ENCODE measurements at places on chromosomes 7 and 10.

DNA sequence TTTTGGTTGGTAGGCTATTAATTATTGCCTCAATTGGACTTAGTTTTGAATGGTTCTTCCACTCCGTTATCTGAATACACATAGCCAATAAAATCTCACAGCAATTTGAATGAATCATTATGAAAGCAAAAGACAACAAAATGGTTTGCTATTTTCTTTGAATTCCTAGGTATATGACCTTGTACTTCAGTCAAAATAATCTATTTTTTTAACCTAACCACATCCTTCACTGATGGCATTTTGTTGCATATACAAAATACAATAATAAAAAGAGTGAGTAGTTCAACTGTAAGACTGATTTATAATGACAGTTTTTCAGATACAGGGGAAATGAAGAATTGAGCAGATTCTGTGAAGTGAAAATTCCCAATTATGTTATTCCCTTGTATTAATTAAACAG lies 433.1 kb downstream of the HTR7 start:
- no peak for DNase-seq

DNA sequence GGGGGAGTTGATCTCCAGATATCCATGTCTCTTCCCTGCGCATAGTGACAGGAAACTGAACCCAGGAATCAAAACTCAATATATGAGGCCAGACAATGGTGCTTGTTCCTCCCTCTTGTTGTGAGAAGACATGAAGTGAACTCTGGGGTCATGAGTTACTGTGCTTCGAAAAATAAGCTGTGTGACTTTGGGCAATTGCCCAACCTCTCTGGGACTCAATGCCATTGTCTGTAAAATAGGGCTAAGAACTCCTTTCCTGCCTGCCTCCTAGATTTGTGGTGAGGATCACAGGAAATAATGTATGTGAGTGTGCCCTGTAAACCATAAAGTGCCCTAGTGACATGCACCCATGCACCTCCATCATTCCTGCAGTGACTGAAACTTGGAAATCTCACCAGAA lies 48.4 kb downstream of the SYPL1 start:
- no peak for DNase-seq

DNA sequence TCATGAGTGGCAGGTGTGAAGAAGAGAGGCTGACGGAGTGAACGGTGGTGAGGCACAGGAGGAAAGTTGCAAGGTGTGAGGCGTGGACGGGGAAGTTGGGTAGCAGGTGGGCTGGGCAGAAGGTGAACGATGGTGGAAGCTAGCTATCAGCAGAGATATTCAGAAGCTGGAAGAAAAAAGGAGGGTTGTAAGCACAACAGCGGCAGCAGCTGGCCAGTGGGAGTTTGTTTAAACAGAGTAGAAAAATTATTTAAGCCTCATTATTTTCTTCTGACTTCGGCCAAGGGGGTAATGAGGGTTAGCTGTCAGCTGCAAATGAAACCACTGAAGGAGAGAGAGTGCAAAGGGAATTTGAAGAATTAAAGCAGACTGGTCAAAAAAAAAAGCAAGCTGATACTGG lies 62.1 kb upstream of the PRKAR2B start:
- DNase-seq: no peak

- no peak for DNase-seq
Observed at GRCh38 chr10:436013-436697, 253.3 kb downstream of the DIP2C start.

DNA sequence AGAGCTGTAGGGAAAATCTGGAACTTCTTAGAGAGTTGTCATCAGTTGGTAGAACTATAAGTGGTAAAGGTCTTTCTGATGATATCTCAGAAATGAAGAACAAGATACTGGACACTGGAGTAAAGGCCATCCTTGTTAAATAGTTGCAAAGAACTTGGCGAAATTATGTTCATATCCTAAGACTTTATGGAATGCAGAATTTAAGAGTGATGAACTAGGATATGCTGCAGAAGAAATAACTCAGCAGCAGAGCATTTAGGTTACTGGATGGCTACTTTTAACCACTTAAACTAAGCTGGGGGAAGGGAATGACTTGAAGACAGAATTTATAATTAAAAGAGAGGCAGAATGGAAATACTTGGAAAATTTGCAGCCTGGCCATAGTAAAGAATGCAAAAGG lies 23.7 kb downstream of the PTEN start:
- no peak for DNase-seq

- DNase-seq: no peak
Observed at GRCh38 chr10:117221156-117221711, 19.7 kb upstream of the SLC18A2 start.

- DNase-seq: peak; percentile 28
Observed at GRCh38 chr7:139937715-139938114, 108.7 kb downstream of the TBXAS1 start.

- peak; percentile 65 for DNase-seq
Observed at GRCh38 chr7:5596046-5596895, 172.6 kb upstream of the TNRC18 start.

DNA sequence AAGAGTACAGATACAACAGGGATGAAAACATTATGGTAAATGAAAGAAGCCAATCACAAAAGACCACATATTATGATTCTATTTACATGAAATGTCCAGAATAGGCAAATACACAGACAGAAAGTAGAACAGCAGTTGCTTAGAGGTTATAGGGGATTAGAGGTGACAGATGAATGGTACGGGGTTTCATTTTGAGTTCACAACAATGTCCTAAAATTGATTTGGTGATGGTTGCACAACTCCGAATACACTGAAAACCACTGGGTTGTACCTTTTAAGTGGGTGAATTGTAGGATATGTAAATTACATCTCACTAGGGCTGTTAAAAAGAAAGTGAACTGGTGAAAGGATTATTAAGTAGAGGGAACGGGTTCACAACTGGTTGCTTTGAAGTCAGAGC lies 76.3 kb upstream of the MRLN start:
- DNase-seq: no peak

GRCh38 chr10:5252177-5253037 lies 55.8 kb downstream of the AKR1C4 start:
- DNase-seq: no peak

DNA sequence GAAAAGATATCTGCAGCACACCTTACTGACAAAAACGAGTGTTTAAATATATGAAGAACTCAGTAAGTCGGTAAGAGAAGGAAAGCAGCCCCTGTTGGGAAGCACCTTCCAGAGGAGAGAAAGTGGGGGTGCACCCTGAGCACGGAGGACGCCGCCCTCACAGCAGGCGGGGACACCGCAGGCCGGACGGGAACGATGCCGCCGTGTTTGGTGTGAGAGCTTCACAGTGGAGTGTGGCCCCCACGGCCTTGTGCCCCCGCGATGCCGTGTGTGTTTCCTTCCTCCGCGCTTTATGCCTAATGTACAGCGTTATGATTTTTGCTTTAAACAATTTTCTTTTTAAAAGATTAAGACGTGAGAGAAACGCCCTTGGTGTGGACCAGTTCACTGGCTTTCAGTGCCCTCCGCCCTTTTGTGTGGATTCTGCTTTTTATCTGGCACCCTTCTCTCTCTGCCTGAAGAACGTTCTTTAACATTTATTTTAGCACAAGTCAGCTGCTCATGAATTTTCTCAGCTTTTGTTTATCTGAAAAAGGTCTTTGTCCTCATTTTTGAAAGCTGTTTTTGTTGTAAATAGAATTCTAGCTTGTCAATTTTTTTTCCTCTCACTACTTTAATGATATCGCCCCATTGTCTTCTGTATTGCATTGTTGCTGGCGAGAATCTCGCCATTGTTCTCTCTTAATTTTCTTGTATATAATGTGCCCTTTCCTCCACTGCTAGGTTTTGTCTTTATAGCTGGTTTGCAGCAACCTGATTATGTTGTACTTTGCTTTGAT lies 110.7 kb downstream of the INPP5A start:
- peak; percentile 92 for DNase-seq

DNA sequence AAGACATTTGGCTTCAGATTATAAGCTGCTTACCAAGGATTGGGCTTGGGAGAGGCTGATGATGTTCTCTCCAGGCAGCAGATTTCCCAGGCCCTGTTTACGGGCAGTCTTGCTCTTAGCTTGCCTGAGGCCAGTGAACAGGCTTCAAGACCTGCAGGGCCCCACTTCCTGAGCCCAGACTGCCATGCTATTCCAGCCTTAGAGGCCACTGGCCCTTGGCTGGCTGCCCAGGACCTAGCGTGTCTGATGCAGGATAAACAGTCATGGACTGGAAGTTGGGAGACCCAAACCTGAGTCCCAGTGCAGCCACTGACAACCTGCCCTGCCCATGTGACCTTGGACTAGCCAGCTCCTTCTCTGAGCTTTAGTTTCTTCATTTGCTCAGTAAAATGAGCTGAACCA lies 2.9 kb downstream of the PRXL2A start:
- DNase-seq: no peak

- DNase-seq: no peak
Observed at GRCh38 chr10:76270464-76270863, 839.0 kb downstream of the LRMDA start.

DNA sequence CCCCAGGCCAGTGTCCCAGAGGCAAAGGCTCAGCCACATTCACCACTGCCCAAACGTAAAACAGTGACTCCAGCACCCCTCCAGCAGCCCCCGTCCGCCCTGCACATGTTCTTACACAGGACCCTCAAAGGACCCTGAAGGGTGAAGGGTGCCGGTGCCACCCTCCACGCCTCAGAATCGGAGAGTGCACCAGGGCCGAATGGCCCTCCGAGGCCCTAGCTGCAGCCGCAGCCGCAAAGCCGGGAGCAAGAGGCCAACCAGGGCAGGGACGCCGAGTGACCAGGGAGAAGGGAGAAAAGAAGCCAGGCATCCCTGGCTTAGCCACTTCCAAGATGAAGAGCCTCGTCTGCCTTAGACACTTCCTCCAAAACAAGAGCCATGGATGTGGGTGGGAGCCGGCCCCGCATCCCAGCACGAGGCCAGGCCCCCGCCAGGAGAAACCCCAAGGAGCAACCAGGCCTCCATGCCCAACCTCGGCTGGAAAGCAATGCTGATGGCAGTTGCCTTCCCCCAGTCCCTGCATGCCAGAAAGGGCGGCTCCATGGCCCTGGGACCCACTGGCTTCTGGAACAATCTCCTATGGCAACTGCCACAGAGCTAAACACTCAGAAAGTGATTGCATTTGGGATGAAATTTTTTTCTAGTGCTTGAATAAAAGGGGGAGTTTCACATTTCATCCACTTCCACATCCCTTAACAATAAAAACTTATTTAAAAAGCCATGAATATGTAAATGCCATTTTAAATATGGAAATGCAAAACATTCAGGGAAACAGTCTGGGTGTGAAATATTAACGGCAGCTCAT lies 92.3 kb downstream of the MAD1L1 start:
- DNase-seq: no peak

DNA sequence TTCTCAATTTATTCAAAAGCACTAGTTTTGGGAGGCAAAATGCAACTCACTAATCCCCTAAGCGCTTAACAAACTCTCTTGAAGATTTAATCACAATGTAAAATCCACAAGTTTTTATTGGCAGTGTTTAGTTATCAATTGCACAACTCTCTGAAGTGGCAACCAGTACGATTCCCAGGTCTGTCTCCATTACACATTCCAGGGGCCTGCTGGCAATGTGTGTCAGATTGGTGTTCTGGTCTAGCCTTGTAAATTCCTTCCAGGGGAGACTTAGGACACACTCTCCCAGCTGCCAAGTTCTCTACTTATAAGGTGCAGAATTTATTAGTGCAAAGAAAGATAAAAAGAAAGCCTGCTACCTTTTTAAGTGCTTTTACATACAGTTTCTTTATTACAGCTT lies 164.7 kb upstream of the HPS1 start:
- DNase-seq: no peak

DNA sequence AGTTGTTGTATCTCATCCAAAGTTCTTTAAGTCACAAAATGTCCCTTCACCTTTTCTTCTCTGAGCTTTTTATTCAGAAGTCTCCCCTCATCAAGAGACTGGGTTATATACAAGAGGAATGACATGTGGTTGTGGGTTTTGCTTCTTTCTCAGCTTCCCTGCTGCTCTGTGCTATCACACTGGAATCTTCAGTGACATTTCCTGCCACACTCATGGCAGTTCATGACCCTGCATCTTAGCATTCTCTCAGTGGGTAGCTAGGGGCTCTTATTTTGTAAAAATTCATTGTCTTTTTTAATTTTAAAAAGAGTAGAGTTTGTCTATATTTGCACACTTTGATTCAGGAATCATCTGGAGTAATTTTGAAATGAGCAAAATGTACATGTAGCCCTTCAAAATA lies 236.9 kb upstream of the TMEM229A start:
- DNase-seq: no peak

DNA sequence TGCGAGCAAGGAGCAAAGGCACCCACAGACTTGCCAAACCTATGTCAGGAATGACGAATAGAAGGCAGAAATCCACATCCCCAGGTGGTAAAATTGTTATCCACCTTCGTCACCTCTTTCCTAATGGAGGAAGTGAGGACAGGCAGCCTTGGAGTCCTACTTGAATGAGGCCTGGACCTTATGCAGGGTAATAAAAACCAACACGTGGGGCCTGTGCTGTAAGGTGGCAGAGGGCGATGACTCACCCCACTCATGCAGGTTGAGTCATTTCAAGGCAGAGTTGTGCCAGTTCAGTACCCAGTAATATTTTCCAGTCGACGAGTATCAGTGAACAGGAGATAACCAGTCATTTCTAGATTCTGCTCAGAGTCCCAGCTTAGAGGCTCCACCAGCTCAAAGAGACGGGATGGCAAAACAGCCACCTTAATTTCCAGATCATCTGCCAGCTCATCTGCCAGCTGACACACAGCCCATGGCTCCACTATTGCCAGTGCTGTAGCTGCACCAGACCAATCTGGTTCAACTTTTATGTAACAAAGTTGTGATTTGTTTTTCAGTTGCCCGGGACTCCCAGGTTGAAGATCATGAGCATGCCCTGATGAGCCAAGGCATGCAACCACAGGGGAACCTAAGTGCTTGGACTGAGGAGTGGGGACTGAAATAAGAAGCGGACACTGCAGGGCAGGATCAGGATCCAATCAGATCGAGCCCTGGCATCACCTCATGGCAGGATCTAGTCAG lies 176.2 kb upstream of the ITGB1 start:
- DNase-seq: peak; percentile 58

- no peak for DNase-seq
Observed at GRCh38 chr7:158676171-158676840, 28.3 kb downstream of the NCAPG2 start.

DNA sequence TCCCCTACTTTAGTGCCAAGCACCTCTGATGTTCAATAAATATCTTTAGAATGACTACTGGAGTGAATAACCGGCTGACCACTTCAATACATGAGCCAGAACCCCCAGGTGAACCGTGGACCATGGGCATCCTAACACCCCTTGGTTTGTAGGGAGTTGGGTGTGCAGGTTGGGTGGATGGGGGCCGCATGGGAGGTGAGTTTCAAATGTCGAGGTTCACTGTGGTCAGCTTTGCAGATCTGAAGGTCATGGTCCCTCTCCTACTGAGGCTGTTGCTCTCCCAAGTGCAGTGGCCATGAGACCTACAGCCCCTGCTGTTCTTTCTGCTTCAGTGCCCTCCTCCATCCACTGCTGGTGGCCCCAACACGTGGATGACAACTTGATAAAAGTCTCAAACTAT lies 178.0 kb upstream of the MKI67 start:
- DNase-seq: no peak
